ENCODE measurements at places on chromosomes 5 and 9.

DNA sequence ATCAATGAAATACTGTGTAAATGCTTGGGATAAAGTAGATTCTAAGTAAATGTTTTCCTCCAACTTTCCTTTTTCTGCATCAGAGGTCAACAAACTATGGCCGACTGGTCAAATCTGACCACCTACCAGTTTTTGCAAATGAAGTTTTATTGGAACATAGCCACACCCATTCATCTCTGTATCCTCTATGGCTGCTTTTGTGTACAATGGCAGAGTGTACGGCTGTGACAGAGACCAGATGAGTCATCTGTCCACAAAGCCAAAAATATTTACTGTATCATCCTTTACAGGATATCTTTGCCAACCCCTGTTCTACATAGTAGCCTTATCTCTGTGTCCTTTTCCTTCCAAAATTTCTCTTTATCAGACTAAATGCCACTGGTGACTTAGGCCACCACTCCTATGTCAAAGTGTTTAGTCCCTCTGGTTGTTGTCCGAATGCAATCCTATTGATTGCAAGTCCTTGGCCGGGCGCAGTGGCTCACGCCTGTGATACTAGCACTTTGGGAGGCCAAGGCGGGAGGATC is 218.4 kb upstream of the KLF4 start:
- DNase-seq = no peak

DNA sequence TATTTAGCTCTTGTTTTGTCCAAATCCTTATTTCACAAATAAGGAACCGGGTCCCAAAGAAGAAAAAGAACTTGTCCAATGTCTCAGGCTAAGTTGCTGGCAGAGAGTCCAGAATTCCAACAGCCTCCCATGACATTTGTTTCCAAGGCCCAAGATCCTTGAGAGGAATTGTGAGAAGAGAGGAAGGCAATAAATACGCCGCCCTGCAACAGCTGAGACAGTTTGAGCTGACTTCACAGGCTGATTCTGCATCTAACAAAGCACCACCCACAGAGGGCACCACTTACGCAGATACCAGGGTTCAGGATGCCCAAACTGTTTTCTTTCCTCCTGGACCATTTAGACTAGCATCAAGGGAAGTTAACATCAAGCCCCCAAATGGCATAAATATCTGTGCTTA is 211.3 kb downstream of the FAM114A2 start:
- no peak for DNase-seq

DNA sequence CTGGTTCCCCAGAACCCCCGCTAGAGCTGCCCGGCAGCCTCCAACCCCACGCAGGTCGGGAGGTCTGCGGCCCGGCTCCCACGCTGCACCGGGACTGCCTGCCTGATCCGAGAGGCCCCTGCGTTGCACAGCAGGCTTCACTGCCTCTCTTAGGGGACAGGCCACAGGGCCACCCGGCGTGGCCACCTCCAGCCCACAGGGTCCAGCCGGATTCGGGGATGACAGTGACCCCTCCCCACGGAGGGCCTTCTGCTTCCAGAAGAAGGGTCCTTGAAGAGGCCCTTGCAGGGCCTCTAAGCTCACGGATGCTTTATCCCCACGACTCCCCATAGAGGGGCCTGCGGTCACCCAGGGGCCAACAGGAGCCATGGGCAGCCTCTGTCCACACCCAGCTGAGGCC is 66.1 kb upstream of the PPP1R26 start:
- DNase-seq = no peak

GRCh38 chr9:613771-614347 is 227.6 kb upstream of the DMRT1 start:
- DNase-seq = no peak

DNA sequence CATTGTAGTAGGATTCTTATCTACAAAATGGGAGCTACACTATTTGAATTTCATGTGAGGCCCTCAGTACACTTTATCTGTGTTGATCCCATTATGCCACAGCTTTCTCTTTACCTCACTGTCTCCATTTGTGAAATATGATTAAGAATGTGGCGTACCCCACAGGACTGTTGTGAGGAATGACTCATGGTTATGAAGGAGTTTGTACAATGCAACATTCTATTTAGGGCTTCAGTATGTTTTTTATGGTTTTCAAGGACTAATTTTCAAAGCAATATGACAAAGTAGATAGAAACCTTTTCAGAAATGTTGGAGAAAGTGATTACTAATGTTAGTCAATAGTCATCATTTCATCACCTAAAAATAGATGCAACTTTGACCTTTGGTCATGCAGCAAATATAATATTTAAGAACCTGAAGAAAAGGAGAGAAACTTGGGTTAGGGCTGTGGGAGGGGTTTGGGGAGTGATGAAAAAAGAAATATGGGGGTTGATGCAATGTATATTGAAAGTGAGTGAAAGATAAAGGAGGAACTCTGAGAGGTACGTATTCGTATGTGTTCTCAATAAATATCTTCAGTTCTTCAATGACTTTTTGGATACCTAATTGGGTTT is 53.7 kb upstream of the PIP5K1B start:
- DNase-seq = no peak

DNA sequence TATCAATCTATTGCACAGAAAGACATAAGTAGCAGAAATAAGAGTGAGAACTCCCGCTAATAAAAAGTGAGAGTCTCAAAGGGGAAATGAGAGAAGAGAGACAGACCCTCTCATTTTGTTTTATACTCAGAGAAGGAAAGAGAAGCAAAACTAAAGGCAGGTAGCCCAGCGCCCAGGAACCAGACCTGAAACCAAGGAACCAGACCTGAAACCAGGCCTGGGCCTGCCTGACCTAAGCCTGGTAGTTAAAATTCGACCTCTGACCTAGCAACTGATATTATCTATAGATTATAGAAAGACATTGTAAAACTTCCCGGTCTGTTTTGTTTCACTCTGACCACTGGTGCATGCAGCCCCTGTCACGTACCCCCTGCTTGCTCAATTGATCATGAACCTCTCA is 134.5 kb upstream of the SEMA6A start:
- DNase-seq = no peak

DNA sequence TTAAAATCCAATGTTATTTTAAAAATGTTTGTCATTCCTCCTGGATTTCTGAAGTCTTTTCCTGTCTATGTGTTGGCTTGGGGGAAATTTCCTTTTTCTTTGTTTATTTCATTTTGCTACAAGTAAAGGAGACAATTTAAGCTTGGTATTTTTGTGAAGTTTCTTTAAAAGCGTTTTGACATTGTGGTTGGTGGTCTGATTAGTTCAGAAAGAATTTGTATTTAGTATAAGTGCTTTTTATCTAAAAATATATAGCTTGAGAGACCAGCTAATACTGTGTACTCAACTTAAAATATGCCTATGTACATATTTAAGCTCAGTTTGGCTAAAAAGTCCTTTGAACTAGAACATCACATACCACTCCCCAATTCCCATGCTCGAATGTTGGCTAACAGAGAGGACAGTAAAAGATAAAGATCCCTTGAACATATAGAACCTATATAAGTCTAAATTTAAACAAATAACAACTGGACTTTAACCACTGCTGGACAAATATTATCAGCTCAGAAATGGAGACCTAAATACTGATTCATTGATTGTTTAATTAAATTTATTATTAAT is 237.6 kb downstream of the TLE4 start:
- no peak for DNase-seq

DNA sequence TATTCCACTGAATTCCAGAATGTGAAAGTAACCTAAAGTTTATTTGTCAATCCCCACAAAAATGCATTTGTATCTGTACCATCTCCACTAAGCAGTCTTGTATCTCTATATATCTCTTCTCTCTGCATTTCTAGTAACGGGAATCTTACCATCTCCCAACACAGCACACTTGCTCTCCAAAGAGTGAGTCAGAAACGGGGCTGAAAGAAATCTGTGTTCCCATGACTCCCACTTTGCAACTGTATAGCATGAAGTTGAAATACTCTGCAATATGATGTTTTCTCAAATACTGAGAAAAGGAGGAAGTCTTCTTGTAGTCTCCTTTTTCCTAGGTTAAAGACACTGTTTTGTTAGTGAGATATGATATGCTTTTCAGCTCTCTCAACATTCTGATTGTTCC is 848.8 kb upstream of the ACO1 start:
- DNase-seq = no peak

- DNase-seq = peak; percentile 10
These were observed 257.2 kb downstream of the ARRDC3 start for GRCh38 chr5:91125916-91126315.

DNA sequence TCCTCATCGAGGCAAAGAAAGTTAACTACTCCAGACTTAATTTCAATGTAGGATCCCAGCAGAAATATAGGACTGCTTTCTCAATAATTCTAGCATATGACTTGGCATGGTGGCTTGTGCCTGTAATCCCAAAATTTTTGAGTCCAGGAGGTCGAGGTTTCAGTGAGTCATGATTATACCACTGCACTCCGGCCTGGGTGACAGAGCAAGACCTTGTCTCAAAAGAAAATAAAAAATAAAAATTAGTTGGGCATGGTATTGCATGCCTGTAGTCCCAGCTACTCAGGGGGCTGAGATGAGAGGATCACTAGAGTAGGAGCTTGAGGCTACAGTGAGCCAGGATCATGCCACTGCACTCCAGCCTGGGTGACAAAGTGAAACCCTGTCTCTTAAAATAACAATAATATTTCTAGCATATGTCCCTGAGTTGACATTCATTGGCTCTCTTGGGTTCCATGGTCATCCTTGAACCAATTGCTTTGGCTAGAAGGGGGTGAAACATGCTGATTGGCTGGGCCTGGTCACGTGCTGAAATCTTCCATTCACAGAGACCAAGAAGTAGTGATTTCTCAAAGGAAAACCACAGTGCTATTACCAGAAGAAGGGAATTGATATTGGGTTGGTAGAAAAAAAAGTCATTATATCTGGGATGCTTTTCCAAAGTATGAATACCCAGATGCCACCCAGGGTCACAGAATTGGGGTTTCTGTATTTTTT is 31.6 kb upstream of the GARNL3 start:
- no peak for DNase-seq

- no peak for DNase-seq
These were observed 72.0 kb upstream of the OTULINL start for GRCh38 chr5:14509556-14509955.

GRCh38 chr9:71146511-71146910 is 25.1 kb upstream of the TRPM3 start:
- no peak for DNase-seq

DNA sequence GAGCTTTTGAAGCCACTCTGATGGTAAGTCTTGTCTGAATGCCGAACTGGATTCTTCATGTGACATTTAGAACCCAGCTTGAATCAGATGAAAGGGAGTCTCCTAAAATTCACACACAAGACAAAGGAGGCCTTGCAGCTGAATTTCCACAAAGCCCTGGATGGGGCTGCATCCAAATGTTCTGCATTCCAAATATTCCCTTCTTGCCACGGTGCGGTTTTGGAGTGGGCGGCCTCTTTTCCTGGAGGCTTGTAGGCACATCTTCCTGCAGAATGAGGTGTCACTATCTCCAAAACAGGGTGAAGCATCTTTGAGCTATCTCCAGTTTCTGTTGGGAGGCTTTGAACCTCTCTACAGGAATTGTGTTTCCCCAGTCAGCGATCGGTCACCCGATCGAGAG is 342.7 kb downstream of the ARHGEF28 start:
- DNase-seq = no peak

DNA sequence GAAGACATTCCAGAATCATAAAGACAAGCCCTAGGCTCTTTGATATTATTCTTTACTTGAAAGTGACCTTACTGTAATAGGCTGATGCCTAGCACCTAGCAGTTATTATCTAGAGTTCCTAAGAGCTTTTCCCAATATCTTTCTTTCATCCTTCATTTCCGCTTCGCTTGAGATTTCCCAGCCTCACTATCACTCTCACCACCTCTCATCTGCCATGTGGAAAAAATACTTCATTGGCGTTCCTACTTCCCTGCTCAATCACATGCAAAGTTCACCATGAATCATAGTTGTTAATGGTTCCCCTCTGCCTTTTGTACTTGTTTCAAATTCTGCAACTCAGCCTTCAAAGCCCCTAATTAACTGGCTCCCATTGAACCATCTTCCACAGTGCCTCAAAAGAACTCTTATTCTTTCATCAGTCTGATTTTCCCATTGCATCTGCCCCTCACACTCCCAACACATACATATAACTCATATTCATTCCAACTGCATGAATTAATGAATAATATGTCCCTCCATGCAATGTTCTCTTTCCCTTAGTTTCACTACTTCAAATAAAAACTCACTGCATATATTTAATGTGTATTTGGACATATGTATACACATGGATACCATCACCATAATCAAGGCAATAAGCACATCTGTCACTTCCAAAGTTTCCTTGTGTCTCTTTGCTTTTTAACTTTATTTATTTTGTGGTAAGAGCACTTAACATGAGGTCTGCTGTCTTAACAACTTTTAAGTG is 221.6 kb downstream of the PARP8 start:
- no peak for DNase-seq

GRCh38 chr5:139669662-139670368 is 21.7 kb downstream of the CXXC5 start:
- DNase-seq = peak; percentile 56

DNA sequence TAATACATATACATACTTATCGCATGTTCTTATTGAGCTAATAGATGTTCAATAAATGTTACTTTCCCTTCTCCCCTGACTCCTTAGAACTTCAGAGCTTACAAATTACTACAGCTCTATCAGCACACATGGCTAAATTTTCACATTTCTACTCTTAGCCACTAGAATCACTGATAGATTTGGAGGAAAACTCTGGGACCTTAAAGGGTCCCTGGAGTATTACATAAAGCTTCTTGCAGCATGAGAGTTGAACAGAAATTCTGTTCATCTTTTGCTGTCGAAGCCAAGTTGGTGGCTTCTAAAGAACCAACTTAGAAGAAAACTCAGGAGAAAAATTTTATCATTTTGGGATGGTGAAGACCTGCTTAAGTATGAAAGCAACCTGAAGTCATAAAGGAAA is 15.5 kb downstream of the B4GALT1 start:
- no peak for DNase-seq

DNA sequence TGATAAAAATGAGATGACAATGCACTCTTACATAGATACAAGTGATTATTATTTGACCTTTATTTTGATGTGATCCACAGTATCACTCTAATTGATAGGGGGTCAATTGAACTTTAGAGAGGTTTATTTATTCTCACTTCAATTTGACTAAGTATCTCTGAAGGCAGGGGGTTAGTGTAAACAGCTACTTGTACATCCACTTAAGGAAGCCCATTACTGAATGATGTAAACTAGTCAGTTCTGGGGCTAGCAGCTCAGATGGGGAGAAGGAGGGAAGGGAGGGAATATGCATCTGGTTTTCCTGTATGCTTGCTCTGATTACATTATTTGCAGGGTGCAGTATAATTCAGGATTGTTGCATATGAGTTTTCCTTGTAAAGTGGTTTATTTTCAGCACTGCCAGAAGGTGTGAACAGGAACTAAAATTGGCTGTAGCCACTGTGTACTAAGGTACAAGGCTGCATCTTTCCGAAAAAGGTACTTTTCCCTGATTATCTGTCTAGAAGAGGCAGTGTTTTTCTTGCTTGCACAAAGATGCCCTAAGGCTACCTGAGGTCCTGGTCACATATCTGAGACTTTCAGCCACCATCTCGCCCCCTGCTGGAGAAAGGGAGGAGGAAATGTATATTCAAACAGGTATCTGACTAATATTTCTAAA is 51.2 kb downstream of the MRPS27 start:
- DNase-seq = peak; percentile 15

- no peak for DNase-seq
These were observed 10.9 kb downstream of the SNCAIP start for GRCh38 chr5:122322801-122323548.

GRCh38 chr9:107462691-107463090 is 26.9 kb downstream of the KLF4 start:
- no peak for DNase-seq

Measured in COR-L47 (cell line).